HT-29 (cell line): ENCODE measurements at places on chromosomes 6 and 20. TPM values are rescaled to one million over a fixed set of nuclear protein-coding genes. Genes with fewer than 3 reads are reported as not detected.

DNA sequence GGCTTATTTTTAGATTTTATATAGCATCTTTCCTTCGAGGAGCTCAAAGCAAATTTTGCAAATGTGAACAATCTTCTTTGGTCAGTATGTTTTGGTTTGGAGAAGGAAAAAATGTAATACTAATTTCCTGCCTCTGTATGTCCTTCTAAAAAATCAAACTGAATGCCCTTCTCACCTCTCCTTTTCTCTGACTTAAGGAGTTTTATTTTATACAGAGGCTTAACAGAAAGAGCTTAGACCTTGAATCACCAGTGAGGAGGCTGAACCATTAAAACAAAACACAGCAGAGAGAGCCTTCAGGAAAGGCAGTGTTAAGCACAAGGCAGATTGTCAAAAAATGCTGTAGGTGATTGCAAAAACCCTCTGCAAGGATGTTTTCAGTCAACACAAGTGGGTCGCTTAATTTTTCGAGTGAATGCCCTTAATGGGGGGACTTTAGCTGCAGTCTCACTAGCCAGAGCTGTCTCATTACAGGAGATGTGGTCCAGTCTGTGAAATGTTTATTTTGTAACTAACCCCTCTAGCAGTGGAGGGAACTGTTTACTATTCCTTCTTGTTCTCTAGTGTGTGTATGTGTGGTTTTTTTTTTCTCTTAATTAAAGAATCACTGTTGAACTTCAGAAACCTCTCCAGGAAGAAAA, 481.3 kb upstream of the CITED2 start:
- DNase-seq: no peak

- DNase-seq: no peak
Measured at GRCh38 chr6:136895901-136896300, 26.2 kb upstream of the SLC35D3 start.

DNA sequence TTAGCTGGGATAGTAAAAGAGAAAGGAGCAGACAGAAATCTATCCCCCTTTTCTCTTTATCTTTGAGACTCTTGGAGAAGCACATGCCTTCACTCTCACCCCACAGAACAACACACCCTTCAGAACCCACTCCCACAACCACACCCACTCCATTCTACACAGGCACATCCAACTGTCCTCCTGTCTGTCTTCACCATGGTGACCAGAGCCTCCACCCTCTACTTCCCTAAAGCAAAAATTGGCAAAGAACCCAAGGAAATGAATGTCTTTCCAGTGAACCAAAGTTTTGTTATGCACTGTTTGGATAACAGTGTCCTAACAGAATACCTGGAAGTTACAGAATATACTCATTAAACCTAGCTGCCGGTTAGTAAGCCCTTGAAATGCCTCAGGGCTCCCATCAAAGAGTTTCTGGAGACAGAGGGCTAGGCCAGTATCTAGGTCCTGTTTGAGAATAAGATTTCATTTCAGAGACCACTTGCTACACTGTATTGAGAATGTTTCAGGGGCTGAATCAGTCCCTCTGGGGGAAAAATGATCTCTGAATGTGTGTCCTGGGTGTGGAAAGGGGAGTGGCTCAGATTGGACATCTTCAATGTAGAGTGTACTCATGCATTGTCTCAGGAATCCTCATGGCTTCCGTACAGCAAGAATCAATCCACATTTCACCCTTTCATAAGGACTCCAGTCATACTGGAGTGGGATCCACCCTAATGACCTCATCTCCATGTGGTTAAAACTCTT, 101.1 kb downstream of the LY86 start:
- no peak for DNase-seq

DNA sequence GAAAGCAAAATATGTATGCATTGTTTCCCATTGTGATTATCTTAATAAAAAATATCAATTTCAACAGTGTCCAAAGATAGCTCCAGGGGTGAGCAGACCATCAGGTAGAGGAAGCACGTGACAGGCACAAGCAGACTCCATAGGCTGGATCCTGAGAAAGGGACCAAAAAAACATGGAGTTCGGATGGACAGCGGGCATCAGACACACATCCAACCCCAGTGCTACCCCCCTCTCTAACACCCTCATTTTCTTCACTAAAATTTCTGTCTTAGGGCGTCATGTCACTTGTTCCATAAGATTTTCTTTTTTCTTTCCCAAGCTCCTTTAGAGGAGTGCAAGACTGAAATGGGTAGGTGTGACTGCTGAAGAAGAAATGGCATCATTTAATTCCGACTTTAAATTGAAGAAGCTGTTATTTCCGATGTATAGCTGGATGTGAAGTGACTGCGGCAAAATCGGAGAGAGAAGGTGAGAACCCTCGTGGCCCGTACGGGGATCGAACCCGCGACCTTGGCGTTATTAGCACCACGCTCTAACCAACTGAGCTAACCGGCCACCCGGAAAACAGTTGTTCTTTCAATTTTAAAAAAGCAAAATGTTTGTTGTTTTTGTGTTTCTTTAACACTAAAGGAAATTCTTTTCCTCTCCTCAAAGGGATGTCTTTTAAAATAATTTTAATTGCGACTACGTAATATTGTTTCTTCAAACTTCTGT, 10.3 kb upstream of the PRSS16 start:
- peak; percentile 66 for DNase-seq

DNA sequence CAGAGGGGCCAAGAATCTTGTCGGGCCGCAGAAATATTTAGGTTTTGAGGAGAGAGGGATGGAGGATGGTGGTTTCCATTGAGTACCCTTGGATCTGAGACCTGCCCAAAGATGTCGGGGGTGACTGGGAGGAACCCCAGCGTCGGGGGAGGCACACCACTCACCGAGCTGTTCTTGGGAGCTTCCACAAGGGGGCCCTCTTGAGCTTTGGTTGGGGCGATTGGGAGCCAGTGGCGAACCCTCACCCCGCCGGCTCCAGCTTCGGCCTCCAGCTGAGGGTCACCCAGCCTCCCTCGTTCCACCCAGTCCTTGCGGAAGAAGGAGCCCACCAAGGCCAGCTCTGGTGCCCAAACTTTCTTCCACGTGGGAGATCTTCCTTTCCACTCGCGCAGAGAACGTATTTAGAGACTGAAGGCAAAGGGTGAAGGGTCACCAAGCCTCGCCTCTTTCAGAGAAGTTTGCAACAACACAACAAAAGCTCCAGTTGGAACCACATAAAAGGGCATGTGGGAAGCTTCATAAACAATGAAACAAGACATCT, 33.6 kb downstream of the APCDD1L start:
- DNase-seq: peak; percentile 77

- DNase-seq: no peak
Measured at GRCh38 chr6:5275497-5275896, 14.2 kb downstream of the FARS2 start.

DNA sequence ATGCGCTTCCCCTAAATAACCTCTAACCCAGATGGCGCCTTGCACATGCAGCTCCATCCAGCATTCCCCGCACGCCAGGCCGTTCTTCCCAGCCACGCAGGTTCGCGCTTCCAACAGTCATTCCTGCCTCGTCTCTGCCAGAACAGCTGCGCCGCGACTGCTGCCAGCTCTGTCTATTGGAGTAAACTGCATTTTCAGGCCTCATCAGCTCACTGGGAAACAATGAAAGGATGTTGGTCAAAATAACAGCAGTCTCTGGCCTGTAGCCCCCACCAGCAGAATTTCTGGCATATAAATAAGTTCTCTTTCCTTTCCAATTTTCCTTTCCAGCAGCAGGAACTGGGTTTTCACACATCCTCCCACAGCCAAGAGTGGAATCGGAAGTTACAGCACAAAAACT, 14.6 kb downstream of the NRSN1 start:
- DNase-seq: no peak

DNA sequence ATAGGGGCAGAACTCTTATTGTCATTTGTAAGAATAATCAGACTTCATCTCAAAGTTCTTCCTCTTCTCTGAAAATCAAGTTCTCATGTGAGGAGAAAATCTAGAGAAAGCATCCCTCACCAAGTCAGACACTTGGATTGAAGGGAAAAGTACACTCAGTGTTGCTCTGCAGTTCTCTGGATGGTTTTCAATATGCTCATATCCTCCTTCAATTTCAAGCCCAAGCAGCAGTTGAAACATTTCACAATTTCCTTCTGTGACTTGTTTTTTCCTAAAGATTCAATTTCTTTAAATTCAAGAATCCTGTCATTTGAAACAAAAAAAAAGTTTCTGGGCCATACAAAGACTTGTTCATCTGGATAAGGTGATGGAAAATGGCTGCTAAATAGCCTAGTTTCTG, 140.2 kb upstream of the AHI1 start:
- DNase-seq: no peak

DNA sequence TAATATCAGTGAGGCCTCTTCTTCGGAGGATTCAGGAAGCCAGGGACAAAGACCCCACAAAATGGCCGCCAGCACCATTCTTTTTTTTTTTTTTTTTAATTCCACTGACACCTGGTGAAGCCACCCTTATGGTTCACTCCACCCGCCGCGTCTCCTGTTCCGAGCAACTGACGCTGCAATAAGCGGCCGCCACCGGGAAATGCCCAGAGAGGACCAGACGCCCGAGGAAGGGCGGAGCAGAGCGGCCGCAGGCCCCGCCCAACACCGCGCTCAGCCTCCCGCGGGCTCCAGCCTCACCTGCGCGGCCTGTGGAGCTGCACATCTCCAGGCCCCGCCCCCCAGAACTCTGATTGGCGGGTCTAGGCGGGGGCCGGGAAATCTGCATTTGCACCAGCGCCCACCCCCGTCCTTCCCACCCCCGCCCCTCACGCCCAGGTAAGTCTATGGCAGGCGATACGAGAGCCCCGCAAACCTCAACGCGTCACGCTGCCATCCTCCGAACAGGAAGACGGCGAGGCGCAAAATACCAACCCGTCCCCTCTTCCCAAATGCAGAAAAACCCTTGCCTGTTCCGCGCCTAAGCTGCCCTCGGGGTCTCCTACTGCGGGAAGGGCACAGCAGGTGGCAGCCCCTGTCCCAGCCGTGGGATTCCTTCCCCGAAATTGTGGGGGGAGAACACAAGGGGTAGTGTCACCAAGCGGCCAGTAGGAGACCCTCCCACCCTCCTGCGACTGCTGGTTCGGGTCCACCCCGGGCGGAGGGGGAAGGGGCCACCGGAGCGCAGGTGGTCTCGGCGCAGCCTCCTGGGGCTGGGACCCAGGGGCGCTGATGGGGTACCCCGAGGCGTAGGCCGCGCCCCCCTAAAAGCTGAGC, 960 bp downstream of the ATP9A start:
- DNase-seq: peak; percentile 99

GRCh38 chr6:45454008-45454911, 76.5 kb upstream of the SUPT3H start:
- peak; percentile 68 for DNase-seq

DNA sequence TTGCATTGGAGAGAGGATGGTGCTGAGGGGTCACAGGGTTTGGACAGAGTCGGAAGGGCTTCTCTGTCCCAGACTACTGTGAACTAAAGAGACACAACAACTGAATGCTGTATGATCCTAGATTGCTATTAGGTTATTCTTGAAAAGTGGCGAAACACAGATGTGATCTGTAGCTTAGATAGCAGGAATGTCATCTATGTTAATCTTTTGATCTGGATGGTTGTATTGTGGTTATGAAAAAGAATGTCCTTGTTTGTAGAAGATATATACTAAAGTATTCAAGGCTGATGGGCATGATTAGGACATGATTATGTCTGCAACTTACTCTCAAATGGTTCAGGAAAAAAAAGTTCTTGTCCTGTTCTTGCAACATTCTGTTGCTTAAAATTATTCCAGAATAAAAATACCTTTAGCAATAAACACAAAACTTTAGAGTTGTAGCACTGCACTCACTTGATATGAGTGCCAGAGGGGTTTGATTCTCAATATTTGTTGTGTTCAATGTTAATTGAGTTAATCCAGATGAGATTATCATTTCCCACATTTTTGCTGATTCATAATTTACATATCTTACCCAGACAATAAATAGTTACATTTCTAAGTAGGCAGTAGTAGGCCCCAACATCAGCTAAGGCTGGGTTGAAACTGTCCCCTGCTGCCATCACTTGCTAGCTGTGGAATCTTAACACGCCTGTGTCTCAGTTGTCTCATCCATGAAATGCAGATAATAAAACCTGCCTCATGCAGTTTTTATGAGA, 645.2 kb downstream of the KIF16B start:
- no peak for DNase-seq

DNA sequence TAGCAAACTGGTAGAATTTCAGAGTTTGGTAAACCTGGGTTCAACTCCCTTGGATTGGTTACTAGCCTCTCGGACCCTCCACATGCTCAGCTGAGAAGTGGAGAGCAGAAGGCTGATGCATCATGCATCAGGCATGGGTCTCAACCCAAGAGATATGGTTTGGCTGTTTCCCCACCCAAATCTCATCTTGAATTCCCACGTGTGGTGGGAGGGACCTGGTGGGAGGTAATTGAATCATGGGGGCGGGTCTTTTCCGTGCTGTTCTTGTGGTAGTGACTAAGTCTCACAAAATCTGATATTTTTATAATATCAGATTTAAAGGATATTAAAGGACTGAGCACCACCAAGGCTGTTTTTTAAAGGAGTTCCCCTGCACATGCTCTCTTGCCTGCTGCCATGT, 75.1 kb downstream of the PPP1R3G start:
- DNase-seq: no peak

- DNase-seq: no peak
Measured at GRCh38 chr6:158361961-158362669, 49.9 kb downstream of the TULP4 start.

The UNC93A gene
- total RNA-seq: 3.1 and 4.0 TPM in 2 replicates

The C6orf52 gene
- total RNA-seq: not detected in 2 replicates

The RAET1G gene
- total RNA-seq: 0.51 TPM in 1 of 2 replicates, not detected in the other

The FLRT3 gene
- total RNA-seq: 5.0 TPM in 2 replicates

The CD40 gene
- not detected in 2 replicates for total RNA-seq

The RUNX2 gene
- total RNA-seq: 5.1 and 6.8 TPM in 2 replicates
